ENCODE measurements at places on chromosomes 5 and 9.
A peak's percentile ranks its signal among the peaks of the same experiment; 100 is the strongest.

DNA sequence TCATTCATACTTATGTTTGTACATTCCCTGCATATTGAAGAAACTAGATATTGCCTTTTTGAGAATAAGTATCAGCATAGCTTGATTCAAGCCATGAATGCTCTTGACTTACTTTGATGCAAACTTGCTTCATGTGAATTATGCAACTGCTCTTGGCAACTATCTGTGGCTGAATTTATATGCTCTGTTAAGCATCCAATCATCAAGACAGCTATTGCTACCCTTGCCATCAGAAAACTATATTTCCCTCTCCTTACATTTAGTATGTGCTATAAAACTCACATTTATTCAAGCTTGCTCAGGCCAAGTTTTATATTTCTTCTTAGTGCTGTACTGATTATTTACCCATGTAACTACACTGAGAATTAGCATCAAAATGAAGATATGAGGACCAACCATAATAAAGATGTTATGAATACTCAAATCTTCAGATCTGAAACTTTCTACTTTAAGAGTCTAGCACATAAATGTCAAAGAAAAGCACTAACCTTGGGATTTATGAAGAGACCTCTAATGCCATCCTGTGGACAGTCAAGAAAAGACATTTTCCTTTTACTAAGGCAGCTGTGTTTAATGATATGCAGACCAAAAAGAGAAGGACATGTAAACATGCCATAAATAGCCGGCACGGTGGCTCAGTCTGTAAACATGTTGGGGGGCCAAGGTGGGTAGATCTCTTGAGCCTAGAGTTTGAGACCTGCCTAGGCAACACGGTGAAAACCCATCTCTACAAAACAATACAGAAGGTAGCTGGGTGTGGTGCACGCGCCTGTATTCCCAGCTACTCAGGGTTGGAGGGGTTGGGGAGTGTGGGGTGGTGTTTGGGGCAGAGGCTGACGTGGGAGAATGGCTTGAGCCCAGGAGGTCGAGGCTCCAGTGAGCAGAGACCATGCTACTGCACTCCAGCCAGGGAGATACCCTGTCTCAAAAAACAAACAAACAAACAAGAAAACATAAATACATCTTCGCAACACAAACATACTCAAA, 267.0 kb upstream of the TYRP1 start:
- DNase-seq = peak; percentile 4

- peak; percentile 98 for DNase-seq
Measured at GRCh38 chr9:125261501-125262293, at the start of gene GAPVD1. GAPVD1 (plus strand) TSS chr9:125261826; CDS start chr9:125298922, 37,096 bp downstream.

GRCh38 chr5:133993185-133993936, 11.4 kb downstream of the VDAC1 start:
- no peak for DNase-seq

DNA sequence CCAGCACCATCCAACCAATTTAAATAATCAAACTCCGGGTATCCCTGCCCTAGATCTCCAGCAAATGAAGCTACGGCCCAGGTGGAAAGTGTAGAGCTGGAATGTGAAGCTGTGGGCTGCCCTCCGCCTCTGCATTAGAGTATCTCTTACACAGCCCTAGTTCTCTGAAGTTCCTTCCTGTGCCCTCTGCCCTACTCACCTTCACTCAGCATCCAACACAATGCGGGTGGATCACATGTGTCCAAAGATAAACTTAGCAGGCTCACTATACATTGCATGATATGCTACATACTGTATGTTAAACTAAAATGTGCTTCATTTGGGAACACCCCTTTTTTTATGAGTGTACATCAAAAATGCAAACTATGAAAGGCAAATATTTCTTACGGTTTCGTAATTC, 70.0 kb upstream of the RAD23B start:
- DNase-seq = peak; percentile 26

DNA sequence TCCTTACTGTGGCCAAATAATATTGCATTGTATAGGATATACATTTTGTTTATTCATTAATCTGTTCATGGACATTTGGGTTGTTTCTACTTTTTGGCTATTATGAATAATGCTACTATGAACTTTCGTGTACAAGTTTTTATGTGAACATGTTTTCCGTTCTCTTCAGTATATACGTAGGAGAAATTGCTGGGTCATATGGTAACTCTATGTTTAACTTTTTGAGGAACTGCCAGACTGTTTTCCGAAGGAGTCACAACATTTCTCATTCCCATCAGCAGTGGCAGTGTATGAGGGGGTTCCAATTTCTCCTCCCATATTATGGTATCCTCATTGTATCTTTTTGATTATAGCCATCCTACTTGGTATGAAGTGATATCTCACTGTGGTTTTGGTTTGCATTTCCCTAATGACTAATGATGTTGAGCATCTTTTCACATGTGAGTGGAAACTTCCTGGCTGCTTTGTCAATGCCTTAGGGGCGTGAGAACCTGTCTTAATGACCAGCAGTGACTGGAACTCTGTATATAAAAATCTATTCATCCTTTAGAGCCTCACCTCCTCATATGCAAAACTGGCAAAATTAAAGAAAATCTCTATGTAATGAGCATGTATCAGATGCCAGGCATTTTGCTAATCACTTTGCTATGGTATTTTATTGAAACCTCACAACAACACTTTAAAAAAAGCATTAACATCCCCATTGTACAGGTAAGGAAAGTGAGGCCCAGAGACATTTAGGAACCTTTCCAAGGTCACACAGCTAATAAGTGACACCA, 47.8 kb upstream of the TGFBR1 start:
- no peak for DNase-seq

DNA sequence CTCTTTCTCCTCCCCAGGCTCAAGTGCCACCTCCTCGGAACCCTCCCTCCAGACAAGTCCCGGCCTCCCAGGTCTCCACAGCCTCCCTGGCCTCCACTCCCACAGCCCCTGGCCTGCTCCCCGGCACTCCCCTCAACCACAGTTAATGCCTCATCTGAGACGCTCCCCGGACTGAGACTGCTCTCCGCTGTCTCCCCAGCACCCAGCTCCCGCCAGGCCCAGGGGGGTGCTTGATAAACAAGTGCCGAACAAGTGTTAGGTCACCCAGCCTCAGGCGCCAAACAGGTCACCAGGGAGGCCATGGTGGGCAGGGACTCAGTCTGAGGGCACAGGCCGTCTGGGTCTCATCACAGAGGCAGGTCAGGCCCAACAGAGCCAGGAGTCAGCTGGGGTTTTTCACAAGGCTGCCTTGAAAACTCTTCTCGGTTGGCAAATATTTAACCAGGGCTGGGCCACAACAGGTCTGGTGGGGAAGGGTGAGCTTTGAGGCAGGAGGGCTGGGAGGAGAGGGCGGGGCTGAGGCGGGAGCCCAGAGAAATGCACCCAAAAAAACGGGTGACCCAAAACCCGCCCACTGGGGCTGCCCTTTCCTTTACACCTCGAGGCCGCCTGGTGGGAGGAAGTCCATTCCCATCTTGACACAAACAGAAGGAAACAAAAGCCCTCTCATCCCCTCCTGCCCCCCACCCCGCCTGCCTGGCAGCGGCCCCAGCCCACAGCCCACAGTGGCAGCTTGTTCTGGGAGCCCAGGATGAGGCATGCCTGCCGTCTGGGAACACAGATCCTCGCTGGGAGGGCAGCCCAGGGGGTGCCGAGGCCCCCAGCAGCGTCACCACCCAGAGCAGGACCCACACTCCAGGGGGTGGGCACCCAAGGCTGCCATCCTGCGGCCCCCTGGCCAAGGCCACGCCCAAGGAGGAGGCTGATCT, 66.6 kb upstream of the STXBP1 start:
- peak; percentile 49 for DNase-seq

- DNase-seq = peak; percentile 9
Measured at GRCh38 chr9:124941679-124942561, 1.0 kb upstream of the GOLGA1 start.

GRCh38 chr5:50653946-50654345, 12.5 kb upstream of the PARP8 start:
- no peak for DNase-seq

- DNase-seq = no peak
Measured at GRCh38 chr5:141369994-141370848, at the start of gene PCDHGB3. PCDHGB3 (plus strand) TSS chr5:141370242; CDS start chr5:141370395, 153 bp downstream.

GRCh38 chr5:56160723-56161438, 72.2 kb downstream of the ANKRD55 start:
- DNase-seq = no peak

GRCh38 chr5:140358738-140359310, 1.2 kb upstream of the SLC4A9 start:
- DNase-seq = peak; percentile 43

DNA sequence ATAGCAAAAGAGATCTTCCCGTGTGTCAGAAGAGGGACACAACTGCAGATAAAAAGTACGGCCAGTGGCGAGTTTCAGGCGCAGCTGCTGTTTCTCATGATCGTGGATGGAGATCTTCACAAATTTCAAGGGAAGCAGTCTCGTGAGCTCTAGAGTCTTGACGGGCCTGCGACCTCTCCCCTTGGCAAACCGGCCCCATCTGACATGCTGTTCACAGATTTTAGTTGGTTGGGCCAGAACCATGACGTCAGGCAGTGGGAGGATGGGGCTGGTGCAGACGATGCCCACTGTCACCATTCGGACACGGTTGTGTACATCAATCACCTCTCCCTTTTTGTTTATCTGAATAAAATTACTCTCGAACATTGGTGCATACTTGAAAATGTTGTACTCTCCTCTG, 396 bp downstream of the GARIN3 start:
- DNase-seq = no peak

DNA sequence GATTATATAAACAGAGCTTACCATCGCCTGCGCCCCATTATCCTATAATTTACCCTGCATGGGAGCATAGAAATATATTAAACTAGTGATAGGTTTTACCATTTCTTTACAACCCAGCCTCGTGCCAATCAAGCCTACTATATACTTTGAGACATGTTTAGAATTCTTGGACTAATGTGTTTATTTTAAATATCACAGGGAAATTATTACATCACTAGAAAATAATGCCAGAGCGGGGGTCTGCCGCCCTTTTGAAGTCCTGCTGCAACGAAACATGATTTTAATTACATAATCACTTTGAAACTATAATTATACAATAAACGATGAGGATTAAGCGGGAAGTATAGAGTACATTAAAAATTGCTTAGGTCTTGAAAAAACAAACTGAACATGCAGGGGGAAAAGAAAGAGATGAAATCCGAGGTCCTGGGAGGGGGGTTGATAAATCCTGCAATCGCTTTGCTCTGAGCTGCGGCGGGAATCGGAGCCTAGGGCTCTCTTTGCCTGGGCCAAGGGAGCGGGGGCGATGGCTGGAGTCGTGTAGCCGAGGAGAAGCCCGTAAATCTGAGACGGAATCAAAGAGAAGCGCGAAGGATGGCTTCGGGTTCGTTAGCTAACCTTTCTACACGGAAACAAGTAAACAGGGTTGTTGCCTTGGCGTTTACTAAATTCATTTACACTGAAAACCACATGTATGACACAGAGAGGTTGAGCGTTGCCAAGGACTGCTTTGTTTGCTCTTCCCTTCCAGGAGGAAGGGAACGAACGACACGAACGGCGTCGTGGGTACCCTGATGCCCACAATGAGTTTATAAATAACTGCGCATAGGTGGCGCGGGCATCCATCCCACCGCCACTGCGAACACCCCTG, 127.6 kb downstream of the TMEM174 start:
- no peak for DNase-seq

DNA sequence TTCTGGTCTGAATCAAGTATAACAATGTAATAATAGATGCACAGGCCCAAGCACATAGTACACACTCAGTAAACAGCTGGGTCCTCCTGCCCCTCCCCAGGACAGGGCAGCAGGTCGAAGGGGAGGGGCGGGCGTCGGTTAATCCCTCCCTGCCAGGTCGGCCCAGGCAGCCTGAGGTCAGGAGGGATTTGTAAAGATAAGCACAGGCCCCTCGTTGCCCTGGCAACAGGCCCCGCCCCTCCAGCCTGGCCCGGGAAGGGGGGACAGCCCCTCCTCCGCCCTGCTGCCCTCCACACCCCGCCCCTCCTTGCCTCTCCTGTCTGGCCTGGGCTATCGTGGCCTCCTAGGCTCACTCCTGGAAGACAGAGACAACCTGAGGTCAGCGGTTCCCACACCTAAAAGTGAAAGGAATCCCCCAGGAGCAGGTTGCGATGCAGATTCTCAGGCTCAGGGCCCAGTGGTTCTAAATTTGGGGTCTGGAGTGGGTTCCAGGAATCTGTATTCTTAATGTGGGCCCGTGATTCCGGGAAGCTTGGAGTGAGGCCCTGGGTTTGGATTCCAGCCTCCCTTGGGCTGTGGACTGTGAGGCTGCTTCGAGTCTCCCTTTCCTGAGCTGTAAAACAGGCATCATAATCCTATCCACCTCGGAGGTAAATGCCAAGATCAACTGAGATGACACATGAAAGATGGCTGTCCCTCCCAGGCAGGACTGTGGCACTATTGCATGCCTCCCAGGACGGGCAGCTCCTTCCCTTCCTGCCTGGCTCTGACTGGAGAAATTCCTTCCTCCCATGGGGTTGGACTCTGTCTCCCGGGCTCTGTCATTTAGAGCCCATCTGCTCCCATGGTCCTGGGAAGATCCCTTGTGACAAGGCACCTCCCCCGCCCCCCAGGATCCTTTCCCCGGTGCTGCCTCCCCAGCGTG, 4.4 kb downstream of the CRB2 start:
- peak; percentile 77 for DNase-seq

All from urothelium cell line (cell line).